ENCODE measurements at places on chromosomes 16 and 17. TPM values are rescaled to one million over a fixed set of nuclear protein-coding genes. Genes with fewer than 3 reads are reported as not detected.
A peak's percentile ranks its signal among the peaks of the same experiment; 100 is the strongest.

DNA sequence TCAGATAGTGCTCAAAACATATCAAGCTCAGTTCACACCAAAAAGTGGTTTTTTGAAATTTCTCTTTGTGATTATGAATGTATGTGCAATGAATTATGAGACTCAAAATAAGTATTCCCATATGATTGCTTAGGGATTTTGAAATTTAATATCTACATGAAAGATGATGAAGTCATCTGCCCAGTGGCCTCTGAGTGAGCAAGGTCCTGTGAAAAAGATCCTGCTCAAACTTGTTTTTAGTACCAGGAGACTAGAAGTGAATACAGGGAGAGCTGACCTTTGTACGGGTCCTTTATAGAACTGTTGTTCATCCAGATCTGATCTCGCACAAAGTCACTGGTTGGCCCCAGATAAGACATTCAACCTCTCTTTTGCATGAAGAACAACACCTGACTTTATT lies 151.9 kb upstream of the MAF start:
- H3K27ac ChIP-seq, result peak overlapping the region; percentile 76
- H3K27me3 ChIP-seq, result no peaks in the 10 kb centered on the region
- no peak for DNase-seq
- H3K4me3 ChIP-seq, result no peak overlapping the region

- no peak overlapping the region for H3K4me3 ChIP-seq
- H3K36me3 ChIP-seq, result no peaks in the 10 kb centered on the region
- H3K27me3 ChIP-seq, result no peaks in the 10 kb centered on the region
- no peak for DNase-seq
Observed at GRCh38 chr16:49261930-49262329, 19.7 kb downstream of the CBLN1 start.

TSR1 gene
- 67.3 TPM for total RNA-seq

- H3K27ac ChIP-seq, result no peak overlapping the region
- no peaks in the 10 kb centered on the region for H3K36me3 ChIP-seq
- H3K27me3 ChIP-seq, result no peaks in the 10 kb centered on the region
- no peak overlapping the region for H3K4me3 ChIP-seq
- H3K4me1 ChIP-seq, result no peaks in the 10 kb centered on the region
- no peak for DNase-seq
Observed at GRCh38 chr17:69678206-69678605, 263.7 kb downstream of the MAP2K6 start.

DNA sequence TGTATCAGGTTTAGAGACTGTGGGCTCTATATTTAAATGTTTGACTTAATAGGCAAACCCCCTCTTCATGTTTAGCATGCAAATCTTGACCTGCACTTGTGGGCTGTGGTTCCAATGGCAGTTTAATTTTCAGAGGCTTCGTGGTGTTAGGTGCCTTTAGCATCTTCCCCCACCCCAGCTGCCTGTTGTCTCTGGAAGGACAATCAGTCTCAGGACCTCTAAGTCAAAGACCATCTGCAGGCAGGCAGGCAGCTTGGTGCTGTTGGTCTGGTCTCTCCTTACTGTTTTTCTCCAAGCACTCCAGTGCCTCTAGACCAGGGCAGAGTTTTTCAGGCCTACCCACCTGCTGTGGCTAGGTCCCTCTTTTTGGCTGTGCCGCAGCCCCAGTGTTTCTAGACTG lies 990.4 kb downstream of the CDH11 start:
- H3K27me3 ChIP-seq, result no peaks in the 10 kb centered on the region
- no peak for DNase-seq
- H3K36me3 ChIP-seq, result no peaks in the 10 kb centered on the region
- H3K27ac ChIP-seq, result no peak overlapping the region
- H3K4me1 ChIP-seq, result no peaks in the 10 kb centered on the region

GRCh38 chr16:58499092-58499511 lies 841 bp upstream of the NDRG4 start:
- DNase-seq, result no peak
- H3K27ac ChIP-seq, result no peak overlapping the region
- H3K27me3 ChIP-seq, result no peaks in the 10 kb centered on the region
- H3K4me3 ChIP-seq, result no peak overlapping the region
- H3K4me1 ChIP-seq, result peaks cover 7% of the 10 kb centered on the region

CLEC18C gene
- total RNA-seq, result 0.50 TPM

RTN4RL1 gene
- 0.54 TPM for total RNA-seq

NPIPB9 gene
- total RNA-seq, result 0.45 TPM

- H3K27me3 ChIP-seq, result no peaks in the 10 kb centered on the region
- no peak overlapping the region for H3K27ac ChIP-seq
- no peak overlapping the region for H3K4me3 ChIP-seq
- H3K36me3 ChIP-seq, result no peaks in the 10 kb centered on the region
- no peak for DNase-seq
Observed at GRCh38 chr16:81263470-81264220, 25.2 kb downstream of the BCO1 start.

- H3K27me3 ChIP-seq, result no peaks in the 10 kb centered on the region
- H3K4me1 ChIP-seq, result peaks cover 6% of the 10 kb centered on the region
- DNase-seq, result no peak
- no peaks in the 10 kb centered on the region for H3K36me3 ChIP-seq
- H3K4me3 ChIP-seq, result no peak overlapping the region
- no peak overlapping the region for H3K27ac ChIP-seq
Observed at GRCh38 chr16:79099716-79100115, 500.8 kb downstream of the MAF start.

- no peaks in the 10 kb centered on the region for H3K36me3 ChIP-seq
- no peak for DNase-seq
- no peaks in the 10 kb centered on the region for H3K4me1 ChIP-seq
- H3K27ac ChIP-seq, result no peak overlapping the region
Observed at GRCh38 chr16:12362482-12363458, 386.2 kb downstream of the SNX29 start.

MYO1C gene
- total RNA-seq, result 162 TPM

DNA sequence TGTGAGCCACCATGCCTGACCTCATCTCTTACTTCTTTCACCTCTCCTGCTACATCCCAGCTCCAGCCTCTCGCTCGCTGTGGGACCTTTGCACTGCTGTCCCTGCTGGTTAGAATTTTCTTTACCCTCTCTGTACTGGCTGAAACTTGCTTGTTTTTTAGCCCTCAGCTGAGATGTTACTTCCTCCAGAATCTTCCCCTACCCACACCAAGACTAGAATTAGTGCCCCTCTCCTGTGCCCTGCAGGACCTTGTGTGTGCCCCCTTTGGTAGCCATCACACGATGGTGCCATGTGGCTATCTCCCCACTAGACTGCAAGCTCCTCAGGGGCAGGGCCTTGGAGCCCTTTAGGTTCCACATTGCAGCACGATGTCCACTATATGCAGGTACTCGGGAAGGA lies 84.1 kb downstream of the AIPL1 start:
- H3K27me3 ChIP-seq, result no peaks in the 10 kb centered on the region
- no peak overlapping the region for H3K27ac ChIP-seq
- no peak overlapping the region for H3K4me3 ChIP-seq
- no peaks in the 10 kb centered on the region for H3K36me3 ChIP-seq

KRT33A gene
- not detected for total RNA-seq

SSTR5 gene
- 0.23 TPM for total RNA-seq

- no peak overlapping the region for H3K4me3 ChIP-seq
- H3K27me3 ChIP-seq, result no peaks in the 10 kb centered on the region
- no peaks in the 10 kb centered on the region for H3K4me1 ChIP-seq
- H3K27ac ChIP-seq, result no peak overlapping the region
Observed at GRCh38 chr16:89858973-89859614, 14.3 kb upstream of the TCF25 start.

DNA sequence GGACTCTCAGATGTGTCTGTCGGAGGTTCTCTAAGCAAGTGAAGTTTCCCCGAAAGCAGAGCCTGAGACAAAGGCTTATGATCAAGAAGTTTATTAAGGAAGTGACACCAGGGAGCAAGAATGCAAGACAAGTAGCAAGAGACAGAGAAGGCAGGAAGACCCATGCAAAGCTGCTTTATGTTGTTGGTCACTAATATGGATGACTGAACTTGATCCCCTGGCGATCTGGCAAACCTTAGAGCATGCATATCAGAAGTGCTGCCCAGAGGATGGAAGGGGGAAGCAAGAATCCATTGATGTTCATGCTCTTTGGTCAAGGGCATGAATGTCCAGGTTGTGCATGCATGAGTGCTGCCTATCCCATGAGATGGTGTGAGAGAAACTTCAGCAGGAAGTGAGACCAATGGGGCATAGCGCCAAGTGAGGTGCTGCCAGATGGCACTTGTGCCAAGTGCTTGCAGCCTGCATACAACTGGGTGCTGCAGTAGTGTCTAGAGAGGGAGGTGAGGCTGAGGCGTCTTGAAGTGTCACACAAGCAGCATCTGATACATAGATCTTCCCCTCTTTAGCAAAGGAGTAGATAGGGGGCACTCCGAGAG lies 176.5 kb downstream of the SALL1 start:
- no peak overlapping the region for H3K4me3 ChIP-seq
- H3K4me1 ChIP-seq, result no peaks in the 10 kb centered on the region
- H3K36me3 ChIP-seq, result no peaks in the 10 kb centered on the region

CDRT15 gene
- not detected for total RNA-seq

GRCh38 chr17:29588562-29589411 lies 661 bp downstream of the GIT1 start:
- peak overlapping the region; percentile 88 for H3K4me3 ChIP-seq
- H3K27me3 ChIP-seq, result no peaks in the 10 kb centered on the region
- DNase-seq, result no peak
- peaks cover 1% of the 10 kb centered on the region for H3K36me3 ChIP-seq
- peak overlapping the region; percentile 33 for H3K27ac ChIP-seq

- no peak overlapping the region for H3K4me3 ChIP-seq
- DNase-seq, result no peak
- H3K36me3 ChIP-seq, result peaks cover 11% of the 10 kb centered on the region
Observed at GRCh38 chr16:74451951-74452758, 30.9 kb upstream of the CLEC18B start.

TBC1D3 gene
- not detected for total RNA-seq

DNA sequence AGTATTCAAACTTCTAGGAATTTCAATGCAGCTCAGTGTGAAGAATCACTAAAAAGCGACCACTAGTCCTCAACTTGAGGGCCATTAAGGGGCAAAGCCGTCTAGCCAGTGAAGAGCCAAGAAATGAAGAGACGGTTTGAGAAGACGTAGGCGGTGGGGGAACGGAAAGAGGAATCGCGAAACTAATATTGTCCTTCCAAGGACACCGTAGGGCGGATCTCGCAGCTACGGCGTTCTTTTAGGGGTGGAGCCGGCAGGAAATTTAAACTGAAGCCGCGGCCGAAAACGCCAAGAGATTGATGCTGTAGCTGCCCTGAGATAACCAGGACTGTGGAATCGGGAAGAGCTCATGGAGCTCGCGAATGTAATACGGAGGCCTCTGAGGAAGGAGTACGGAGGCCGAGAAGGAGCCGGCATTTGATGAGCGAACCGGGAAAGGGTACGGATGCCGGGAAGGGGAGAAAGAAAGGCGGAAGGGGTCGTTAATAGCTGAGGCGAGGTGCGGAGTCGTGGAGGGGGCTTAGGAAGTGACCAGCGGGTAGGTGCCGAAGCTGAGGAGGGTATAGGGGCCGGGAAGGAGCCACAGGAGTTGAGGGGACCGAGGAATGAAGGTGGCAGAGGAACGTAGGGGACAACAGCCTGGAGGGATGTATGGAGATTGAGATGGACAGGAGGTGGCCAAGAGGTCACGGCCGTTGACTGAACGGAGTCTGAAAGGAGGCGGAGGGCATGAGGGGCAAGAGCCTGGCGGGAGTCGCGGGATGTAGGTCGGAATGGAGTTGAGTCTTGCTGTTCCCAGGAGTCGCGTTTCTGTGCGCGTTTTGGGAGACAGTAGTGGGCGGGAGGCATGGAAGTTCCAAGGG lies at the start of gene DBF4B:
Gene DBF4B, plus strand, starts transcription at position 265 of the 863 bp plus-strand sequence. Its CDS starts 156 bp downstream, at position 421.
- peak; percentile 91 for DNase-seq
- H3K4me1 ChIP-seq, result peaks cover 14% of the 10 kb centered on the region
- H3K36me3 ChIP-seq, result no peaks in the 10 kb centered on the region
- H3K27ac ChIP-seq, result no peak within 1 kb of the TSS
- H3K27me3 ChIP-seq, result no peaks in the 10 kb centered on the region
- peak within 1 kb of the TSS; percentile 85 for H3K4me3 ChIP-seq

HEATR9 gene
- not detected for total RNA-seq

DNA sequence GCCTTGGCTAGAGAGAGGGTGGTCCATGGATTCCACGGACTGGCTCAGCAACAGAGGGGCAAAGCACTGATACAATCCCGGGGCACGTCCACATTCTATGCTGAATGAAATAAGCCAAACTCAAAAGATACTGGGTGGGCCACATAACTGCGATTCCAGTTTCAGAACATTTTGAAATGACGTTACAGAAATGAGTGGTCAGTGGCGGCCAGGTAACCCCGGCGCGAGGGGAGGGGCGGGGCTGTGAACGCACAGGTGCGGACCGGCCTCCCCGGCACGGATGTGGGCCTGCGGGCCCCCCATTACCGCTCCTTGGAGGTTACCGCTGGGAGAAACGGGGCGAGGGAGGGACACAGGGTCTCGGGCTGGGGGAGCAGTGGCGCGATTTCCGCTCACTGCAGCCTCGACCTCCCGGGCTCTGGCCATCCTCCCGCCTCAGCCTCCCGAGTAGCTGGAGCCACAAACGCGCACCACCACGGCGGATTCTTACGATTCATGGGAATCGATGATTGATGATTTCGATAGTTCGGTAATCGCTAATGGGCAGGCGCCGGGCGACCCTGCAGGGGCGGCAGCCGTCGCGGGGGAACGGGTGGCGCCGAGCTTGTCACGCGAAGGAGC lies 559 bp downstream of the MVD start:
- H3K4me1 ChIP-seq, result peaks cover 11% of the 10 kb centered on the region
- peak overlapping the region; percentile 84 for H3K4me3 ChIP-seq
- H3K27ac ChIP-seq, result peak overlapping the region; percentile 88
- H3K36me3 ChIP-seq, result no peaks in the 10 kb centered on the region
- peak; percentile 50 for DNase-seq

GRCh38 chr17:61583242-61583641 lies 7.8 kb downstream of the NACA2 start:
- no peak overlapping the region for H3K27ac ChIP-seq
- H3K36me3 ChIP-seq, result no peaks in the 10 kb centered on the region
- no peaks in the 10 kb centered on the region for H3K4me1 ChIP-seq
- DNase-seq, result peak; percentile 35

DNA sequence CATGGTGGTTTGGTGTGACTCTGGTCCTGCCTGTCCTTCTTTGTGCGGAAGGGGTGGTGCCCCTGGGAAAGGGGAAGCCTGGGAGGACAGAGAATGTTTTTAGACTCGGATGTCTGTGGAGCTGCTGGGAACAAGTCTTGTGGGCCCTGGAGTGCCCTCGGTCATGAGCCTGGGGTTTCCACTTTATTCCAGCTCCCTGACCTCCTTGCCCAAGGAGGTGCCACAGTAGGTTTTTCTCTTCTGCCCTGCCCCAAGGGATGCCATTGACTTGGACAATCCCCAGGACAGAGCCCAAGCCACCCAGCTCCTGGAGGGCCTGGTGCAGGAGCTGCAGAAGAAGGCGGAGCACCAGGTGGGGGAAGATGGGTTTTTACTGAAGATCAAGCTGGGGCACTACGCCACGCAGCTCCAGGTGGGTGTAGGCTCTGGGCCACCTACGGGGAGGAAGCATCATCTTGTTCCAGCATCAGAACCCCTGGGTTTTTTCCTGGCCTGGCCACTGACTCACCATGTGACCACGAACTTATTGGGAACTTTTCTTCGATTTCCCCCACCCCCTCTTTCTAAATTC lies 1.4 kb downstream of the STAT5A start:
- no peak for DNase-seq
- 0 out of 2 replicates have a peak, but pooled peaks cover 7% of the 10 kb centered on the region for H3K4me1 ChIP-seq
- H3K27ac ChIP-seq, result no peak overlapping the region
- no peaks in the 10 kb centered on the region for H3K36me3 ChIP-seq
- H3K4me3 ChIP-seq, result no peak overlapping the region
- no peaks in the 10 kb centered on the region for H3K27me3 ChIP-seq

KRT32 gene
- not detected for total RNA-seq

Data from Caco-2 (cell line).